ENCODE measurements at places on chromosomes 16 and 17.

DNA sequence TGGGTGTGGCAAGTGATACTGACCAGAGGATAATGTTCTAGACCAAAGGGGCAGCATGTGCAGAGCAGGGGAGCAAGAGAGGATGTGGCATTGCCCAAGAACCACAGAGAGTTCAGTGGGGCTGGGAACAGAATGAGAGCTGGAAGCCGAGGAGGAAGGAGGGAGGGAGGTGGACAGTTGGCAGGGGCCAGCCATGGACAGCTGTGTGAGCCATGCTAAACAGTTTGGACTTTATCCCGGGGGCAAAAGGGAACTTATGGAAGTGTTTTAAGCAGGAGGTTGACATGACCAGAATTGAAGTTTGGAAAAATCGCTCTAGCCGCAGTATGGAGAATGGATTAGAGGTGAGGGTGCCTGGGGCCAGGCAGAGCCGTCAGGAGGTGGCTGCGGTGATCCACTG is 29.4 kb upstream of the TMEM132E start:
- DNase-seq: no peak

GRCh38 chr17:13182450-13182849 is 164.6 kb upstream of the ELAC2 start:
- DNase-seq: no peak

- DNase-seq: no peak
Observed at GRCh38 chr16:31183432-31184428, 3.8 kb downstream of the FUS start.

GRCh38 chr17:19262650-19263631 is 25.8 kb downstream of the EPN2 start:
- no peak for DNase-seq

DNA sequence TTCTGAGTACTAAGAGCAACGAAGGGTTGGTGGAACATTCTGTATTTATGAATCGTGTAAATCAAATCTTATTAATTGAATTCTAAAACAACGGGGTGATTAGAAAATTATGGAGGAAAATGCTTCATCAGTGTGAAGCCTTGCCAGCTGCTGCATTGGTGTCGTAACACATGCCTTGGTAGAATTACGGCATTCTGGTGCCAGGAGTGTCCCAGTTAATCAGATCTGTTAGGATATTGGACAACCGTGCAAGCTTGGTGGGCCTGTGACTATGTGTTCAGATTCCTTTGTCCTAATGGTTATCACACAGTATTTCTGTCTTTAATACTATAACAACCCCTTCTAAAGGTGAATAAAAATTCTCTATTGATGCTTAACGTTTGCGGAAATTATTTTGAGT is 44.2 kb upstream of the TANC2 start:
- DNase-seq: no peak

GRCh38 chr16:84614623-84614967 is 3.3 kb downstream of the COTL1 start:
- no peak for DNase-seq

DNA sequence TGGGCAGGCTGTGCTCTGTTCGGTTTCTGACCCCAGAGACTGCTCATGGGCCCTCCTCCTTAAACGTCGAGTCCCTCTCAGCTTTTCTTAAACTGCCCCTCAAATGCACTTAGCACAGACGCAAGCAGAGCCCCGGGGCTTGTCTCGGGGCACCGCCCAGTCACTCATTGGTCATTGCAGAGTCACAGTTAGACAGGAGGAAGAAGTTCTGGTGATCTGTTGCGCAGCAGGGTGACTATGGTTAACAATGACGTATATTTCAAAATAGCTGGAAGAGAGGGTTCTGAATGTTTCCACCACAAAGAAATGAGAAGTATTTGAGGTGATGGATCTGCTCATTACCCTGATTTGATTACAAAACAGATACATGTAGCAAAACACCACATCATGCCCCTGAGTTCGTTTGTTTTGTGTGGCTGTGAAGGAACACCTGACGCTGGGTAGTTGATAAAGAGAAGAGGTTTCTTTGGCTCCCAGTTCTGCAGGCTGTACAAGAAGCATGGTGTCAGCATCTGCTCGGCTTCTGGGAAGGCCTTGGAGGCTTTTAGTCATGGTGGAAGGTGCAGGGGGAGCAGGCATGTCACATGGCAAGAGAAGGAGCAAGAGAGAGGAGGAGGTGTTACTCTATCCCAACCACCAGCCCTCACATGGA is 387.4 kb downstream of the CPPED1 start:
- DNase-seq: no peak

- no peak for DNase-seq
Observed at GRCh38 chr17:4006745-4007211, 42.5 kb upstream of the ATP2A3 start.

DNA sequence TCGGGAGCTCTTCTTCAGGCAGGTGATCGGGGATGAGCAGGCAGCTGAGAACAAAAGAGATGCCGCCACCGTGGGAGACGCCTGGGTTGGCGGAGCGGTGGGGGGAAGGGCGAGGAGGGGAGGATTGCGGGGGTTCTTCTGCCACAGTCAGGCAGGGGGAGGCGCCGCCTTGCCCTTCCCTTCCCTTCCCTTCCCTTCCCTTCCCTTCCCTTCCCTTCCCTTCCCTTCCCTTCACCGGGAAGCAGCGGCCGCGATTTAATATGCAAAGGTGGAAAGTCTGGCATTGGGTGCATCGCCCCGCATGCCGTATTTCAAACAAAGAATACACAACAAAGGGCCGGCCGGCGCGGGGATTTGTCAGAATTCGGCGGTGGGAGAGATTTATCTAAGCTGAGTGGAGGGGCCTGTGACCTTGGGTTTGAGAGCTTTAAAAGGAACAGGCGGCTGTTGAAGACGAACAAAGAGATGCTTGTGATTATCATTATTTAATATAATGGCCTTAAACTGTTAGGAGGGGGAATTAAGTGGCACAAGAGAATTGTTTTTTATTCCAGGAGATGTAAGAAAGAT is 262.3 kb upstream of the TNRC6C start:
- no peak for DNase-seq

GRCh38 chr17:32813021-32813420 is 63.9 kb downstream of the MYO1D start:
- no peak for DNase-seq

DNA sequence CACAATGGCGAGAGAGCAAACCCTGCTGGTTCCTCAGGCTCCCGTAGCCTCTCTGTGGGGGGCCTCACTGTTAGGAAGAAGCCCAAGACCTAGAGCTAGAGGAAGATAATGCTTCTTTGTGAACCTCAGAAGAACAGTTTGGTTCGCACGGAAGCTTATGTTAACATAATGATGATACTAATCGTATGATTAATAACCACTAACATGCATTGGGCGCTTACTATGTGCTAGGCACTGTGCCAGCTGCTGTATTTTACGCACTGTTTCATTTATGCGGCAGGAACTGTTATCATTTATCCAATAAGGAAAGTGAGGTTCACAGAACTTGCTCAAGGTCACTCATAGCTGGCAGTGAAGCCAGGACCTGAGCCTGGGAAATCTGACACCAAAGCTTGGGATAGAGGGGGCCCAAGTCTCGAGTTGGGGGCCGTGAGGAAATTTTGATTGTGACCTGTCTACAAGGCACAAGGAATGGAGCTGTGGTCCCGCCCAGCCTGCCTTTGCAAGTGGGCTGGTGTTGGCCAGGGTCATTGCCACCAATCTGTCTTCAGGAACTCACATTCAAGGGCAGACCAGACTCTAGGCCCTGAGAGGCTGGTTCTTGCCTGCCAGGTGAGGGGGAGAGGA is 6.8 kb downstream of the PRCD start:
- no peak for DNase-seq

DNA sequence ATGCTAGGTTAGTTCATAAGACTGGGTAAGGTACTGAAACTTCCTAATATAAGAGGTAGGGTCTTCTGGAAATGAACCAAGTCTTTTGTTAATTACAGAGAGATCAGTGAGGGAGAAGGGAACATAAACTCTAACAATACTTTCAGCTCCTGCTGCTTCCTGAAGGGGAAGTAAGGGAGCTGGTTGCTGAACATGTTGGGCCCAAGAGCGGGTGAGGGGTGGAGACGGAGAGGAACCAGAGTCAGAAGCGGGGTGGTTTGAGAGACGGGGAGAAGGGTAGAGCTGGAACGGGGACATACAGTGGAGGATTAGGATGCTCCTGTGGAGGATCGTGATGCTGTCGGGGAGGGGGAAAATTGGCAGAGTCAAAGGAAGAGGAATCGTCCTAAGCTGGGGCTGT is 11.5 kb upstream of the ZNF747 start:
- DNase-seq: no peak

DNA sequence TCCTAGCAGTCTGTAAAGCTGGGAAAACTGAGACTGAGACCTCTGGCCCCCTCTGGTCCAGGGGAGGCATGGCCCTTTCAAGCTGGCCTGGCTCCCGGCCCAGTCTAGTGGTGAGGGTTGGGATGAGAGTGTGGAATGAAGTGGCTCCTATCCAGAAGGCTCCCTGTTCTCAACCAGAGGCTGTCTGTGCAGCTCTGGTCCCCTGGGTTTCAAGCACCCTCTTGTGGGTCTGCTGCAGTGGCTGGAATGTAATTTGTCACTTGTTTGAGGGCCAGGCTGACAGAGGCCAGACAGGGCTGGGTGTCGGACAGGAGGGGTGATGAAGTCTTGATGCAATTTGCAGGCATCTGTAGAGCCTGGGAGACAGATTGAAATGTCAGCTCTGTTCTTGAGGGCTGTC is 22.1 kb upstream of the PHF12 start:
- DNase-seq: no peak

DNA sequence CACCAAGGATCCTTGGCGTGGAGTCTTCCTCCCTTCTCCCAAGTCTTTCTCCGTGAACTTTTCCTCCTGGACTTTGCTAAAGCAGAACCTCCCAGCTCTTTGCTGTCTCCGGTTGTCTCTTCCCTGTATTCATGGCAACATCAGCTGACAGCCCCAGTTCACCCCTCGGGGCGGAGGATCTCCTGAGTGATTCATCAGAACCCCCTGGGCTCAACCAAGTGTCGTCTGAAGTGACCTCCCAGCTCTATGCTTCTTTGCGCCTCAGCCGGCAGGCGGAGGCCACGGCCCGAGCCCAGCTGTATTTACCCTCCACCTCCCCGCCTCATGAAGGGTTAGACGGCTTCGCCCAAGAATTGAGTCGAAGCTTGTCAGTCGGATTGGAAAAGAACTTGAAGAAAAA is 943 bp downstream of the CNTROB start:
- DNase-seq: no peak

GRCh38 chr16:68961778-68962402 is 118.6 kb downstream of the TANGO6 start:
- no peak for DNase-seq

GRCh38 chr16:10916534-10916933 is 25.7 kb downstream of the DEXI start:
- DNase-seq: no peak

- no peak for DNase-seq
Observed at GRCh38 chr17:32261417-32261736, 4.3 kb upstream of the RHBDL3 start.

DNA sequence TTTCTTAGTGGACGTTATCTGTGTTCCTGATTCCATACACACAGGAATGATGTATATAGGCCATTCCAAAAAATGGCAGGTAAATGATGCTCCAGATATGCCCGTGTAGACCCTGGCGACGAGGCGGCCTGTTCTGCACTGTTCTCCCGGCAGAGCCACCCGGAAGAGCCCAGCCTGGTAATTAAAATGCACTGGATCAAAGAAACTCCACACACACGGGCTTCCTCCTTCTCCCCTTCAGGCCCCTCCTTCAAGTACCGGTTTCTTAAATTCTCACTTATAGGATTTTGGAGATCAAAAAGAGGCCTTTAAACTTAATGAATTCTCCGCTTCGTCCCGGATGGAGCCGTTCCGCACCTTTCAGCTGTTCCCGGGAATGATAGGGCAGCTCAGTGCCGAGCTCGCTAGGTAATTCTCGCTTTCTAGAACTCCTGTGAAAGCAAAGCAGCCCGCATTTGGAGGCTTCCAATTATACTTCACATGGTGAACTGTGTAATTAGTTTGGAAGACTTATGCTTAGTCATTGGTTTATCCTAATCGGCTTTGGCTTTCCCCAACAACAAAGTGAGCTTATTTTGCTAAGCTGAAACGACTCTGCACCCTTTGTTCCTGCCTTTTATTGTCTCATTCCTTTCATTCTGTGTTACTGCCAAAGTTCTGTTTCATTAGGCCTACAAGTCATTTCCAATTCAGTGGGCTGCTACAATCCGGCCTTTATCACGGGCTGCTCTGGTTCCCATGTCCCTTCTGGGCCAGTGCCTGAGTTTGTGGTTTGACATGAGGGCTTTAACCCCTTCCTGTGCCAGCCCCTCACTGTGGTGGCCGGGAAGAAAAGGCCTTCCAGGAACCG is 150.0 kb downstream of the MSI2 start:
- no peak for DNase-seq

GRCh38 chr17:47812146-47812920 is 9.3 kb downstream of the OSBPL7 start:
- DNase-seq: no peak

DNA sequence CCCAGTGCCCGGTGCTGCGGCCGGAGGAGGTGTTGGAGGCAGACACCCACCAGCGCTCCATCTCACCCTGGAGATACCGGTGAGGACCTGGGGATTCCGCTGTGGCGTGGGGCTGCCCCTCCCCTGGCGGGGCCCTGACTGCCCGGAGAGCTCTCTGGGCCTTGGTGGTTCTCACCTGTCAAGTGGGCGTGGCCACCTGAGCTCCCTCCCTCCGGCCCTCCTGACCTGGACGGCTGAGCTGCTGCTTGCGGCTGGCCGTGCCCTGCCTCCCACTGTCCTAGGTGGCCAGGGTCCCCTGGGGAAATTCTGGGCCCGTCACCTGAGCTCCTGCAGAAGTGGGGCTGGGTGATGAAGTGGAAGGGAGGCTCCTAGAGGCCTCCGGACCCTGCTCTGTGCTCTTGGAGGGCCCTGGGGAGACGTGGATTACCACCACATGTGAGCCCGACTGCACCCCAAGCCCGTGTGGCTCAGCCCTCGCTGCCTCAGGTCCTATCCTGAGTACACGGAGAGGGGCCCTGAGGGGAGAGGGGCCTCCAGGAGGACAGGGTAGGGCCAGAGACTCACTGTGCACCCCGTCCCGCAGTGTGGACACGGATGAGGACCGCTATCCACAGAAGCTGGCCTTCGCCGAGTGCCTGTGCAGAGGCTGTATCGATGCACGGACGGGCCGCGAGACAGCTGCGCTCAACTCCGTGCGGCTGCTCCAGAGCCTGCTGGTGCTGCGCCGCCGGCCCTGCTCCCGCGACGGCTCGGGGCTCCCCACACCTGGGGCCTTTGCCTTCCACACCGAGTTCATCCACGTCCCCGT is 1.1 kb downstream of the IL17C start:
- no peak for DNase-seq

GRCh38 chr17:13822700-13823099 is 221.0 kb upstream of the HS3ST3A1 start:
- no peak for DNase-seq

- DNase-seq: no peak
Observed at GRCh38 chr17:66691644-66692420, 143.1 kb upstream of the CACNG5 start.

GRCh38 chr17:32636598-32637218 is 149.9 kb downstream of the CDK5R1 start:
- DNase-seq: no peak

- no peak for DNase-seq
Observed at GRCh38 chr17:44543905-44544523, 13.3 kb upstream of the FZD2 start.

Data from activated T-helper 1 cell treated with anti-CD3 and anti-CD28 coated beads, Interleukin-12 subunit alpha, Interleukin-12 subunit beta, Interleukin-2, Interleukin-4 antibody, amounts not matched to agents 30 ng/mL and 10 ng/mL and 1 ng/mL, durations not matched to agents 14 hours and 24 hours and 36 hours (primary cell).